DND-41 (cell line): ENCODE measurements at places on chromosomes 7 and 10.

- DNase-seq = no peak
- H3K36me3 ChIP-seq = no peaks in the 10 kb centered on the region
- no peaks in the 10 kb centered on the region for H3K4me1 ChIP-seq
- no peak within 1 kb of the TSS for H3K4me3 ChIP-seq
Measured at GRCh38 chr10:116272440-116273283, at the start of gene GFRA1. Gene GFRA1, minus strand, starts transcription at chr10:116273206. Its CDS starts 1,177 bp downstream, at chr10:116272029.

DNA sequence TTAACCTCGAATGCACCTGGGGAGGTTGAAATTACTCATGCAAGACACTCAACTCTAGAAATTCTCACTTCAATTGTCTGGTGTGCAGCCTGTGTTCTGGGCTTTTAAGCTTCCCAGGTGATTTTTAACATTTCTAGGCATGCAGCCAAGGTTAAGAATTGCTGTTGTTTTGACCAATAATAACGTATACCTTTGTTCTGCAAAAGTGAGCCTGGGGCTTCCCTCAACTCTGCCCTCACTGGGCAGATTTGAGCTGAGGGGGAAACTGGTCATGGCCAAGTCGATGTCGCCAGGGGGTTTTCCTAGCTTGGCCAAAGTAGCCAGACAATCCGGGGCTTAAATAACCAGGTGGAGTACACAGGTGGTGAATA is 568 bp downstream of the PRSS2 start:
- H3K27me3 ChIP-seq = no peaks in the 10 kb centered on the region
- H3K4me1 ChIP-seq = no peaks in the 10 kb centered on the region
- DNase-seq = no peak
- H3K27ac ChIP-seq = no peak overlapping the region

- no peak for DNase-seq
- no peak overlapping the region for H3K4me3 ChIP-seq
- H3K36me3 ChIP-seq = peaks cover 8% of the 10 kb centered on the region; the same call in 1 of the 2 replicates
- peaks cover 4% of the 10 kb centered on the region for H3K27me3 ChIP-seq
- H3K27ac ChIP-seq = no peak overlapping the region
Measured at GRCh38 chr10:104123397-104123796, 1.4 kb downstream of the SFR1 start.

- no peak overlapping the region for H3K4me3 ChIP-seq
- H3K4me1 ChIP-seq = peaks cover 8% of the 10 kb centered on the region
- DNase-seq = peak; percentile 83
- no peaks in the 10 kb centered on the region for H3K27me3 ChIP-seq
- 0 out of 2 replicates have a peak overlapping the region, but pooled peaks have one; percentile 54 for H3K27ac ChIP-seq
Measured at GRCh38 chr10:73940634-73941221, 29.8 kb downstream of the PLAU start.

DNA sequence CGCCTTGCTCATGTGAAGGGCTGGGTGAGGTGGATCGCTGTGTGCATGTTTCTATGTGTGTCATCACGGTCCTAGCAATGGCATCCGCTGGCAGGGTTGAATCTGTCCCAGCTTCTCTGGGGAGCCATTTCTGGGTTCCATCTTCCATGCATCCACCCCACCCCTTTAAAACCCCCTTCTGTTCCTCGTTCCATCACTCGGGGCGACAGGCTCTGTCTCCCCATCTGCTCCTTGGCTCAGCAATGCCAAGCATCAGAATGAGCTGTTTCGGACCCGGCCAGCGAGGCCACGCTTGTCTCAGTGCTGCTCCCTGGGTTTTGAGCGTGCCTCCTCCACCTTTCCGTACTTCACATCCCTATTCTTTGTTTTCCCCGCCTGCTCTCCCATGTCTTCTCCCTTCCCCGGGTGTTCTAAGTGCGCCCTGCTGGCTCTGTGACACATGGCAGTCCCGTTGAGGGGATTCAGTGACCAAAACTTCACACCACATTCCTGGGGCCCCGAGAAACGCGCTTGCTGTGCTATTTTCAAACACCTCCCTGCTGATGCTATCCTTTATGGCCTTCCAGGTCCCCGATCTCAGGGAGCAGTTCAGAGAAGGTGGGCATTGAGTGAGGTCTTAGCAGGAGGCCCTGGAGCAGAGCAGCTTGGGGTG is 554.1 kb upstream of the FOXK1 start:
- no peaks in the 10 kb centered on the region for H3K4me1 ChIP-seq
- no peak overlapping the region for H3K27ac ChIP-seq
- peaks cover 2% of the 10 kb centered on the region for H3K27me3 ChIP-seq

- H3K4me3 ChIP-seq = no peak overlapping the region
- peaks cover 3% of the 10 kb centered on the region for H3K27me3 ChIP-seq
- DNase-seq = no peak
Measured at GRCh38 chr7:156898938-156899337, 6.0 kb upstream of the LMBR1 start.

DNA sequence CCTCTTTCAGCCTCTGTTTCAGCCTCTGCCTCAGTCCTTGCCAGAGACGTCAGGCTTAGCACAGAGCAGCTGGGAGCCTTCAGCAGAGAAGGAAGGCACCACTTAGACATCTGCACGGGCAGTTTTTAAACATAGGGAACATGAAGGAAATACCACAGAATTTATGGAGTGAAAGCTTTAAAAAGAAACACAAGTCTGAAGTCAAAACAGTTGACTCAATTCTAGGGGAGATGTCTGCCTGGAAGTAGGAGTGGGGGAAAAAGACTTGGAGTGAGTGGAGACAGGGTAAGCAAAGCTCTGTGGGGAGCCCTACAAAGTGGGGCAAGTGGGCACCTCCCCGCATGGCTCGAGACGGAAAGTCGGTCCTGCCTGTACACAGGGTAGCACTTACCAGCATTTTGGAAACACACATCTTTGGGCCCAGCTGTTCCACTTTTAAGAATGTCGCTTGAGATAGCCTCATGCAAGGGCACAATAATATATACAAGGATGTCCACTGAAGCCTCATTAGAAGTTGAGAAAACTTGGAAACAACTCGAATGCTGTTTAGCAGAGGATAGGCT is 5.0 kb upstream of the TBXAS1 start:
- H3K4me1 ChIP-seq = peaks cover 2% of the 10 kb centered on the region
- DNase-seq = no peak
- no peaks in the 10 kb centered on the region for H3K36me3 ChIP-seq

- no peak overlapping the region for H3K27ac ChIP-seq
- H3K4me1 ChIP-seq = no peaks in the 10 kb centered on the region
- no peak for DNase-seq
- H3K27me3 ChIP-seq = no peaks in the 10 kb centered on the region
- no peak overlapping the region for H3K4me3 ChIP-seq
- H3K36me3 ChIP-seq = no peaks in the 10 kb centered on the region
Measured at GRCh38 chr7:50544992-50545391, 20.2 kb downstream of the DDC start.

DNA sequence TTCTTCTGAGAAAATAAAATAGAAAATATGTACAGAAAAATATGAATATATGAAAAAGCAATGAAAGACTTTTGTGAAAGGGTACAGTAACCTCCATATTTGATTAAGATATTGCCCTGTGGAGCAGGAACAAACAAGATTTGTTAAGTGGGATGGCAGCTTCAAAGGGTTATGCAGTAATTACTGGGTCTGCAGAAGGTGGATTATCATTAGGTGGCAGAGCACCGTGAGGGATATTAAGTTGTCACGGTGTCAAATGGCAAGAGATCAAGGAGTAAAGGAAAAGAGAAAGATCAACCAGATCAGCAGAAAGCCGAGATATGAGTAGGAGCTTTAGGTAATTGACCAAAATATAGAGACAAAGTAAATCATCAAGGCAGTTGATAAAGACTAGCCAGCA is 44.1 kb downstream of the DGKB start:
- H3K27me3 ChIP-seq = no peaks in the 10 kb centered on the region
- H3K4me3 ChIP-seq = no peak overlapping the region
- H3K36me3 ChIP-seq = no peaks in the 10 kb centered on the region
- DNase-seq = no peak
- no peak overlapping the region for H3K27ac ChIP-seq

DNA sequence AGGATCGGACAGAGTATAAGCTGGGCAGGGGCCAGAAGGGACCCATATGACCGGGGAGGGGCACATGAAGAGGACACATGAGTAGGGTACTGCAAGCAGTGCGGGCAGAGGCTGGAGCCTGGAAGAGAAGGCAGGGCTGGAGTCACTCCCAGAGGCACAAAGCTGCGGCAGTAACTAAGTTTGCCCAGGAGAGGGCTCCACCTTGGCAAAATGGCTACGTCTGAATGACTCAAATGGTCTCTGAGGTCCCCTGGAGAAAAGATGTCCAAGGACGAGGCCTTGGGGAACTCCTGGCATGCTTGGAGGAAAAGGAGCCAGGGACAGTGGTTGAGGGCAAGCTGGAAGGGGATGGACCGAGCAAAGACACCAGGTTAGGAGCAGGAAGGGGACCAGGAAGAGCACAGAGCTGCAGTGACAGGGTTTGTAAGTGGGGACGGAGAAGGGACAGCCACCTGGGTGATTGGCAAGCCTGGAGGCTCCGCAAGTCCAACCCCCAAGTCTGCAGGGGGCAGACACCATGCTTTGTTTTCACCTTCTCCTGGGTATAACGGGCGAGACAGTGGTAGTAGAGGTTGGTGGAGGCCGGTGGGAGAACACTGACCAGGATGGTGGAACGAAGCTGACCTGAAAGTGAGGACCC is 43.1 kb upstream of the LBX1 start:
- H3K4me3 ChIP-seq = no peak overlapping the region
- H3K27ac ChIP-seq = no peak overlapping the region
- peak; percentile 67 for DNase-seq
- no peaks in the 10 kb centered on the region for H3K4me1 ChIP-seq

- H3K36me3 ChIP-seq = no peaks in the 10 kb centered on the region
- no peak overlapping the region for H3K4me3 ChIP-seq
- DNase-seq = no peak
Measured at GRCh38 chr7:155867734-155868400, 55.6 kb upstream of the SHH start.

DNA sequence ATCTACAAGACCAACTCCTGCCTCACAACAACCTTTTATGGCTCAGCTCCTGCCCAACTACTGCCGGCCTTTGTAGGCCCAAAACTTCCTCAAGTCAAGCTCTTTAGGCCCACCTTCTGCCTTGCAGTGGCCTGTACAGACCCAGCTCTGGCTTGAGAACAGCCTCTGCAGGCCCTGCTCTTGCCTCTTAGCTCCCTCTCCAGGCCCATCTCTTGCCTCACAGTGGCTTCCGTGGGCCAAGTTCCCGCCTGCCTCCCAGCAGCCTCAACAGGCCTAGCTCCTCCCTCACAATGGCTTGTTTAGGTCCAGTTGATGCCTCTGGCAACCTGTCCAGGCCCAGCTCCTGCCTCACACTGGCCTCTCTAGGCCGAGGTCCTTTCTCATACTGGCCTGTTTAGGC is 32.4 kb upstream of the VKORC1L1 start:
- no peak for DNase-seq
- H3K4me3 ChIP-seq = no peak overlapping the region
- H3K27ac ChIP-seq = no peak overlapping the region
- no peaks in the 10 kb centered on the region for H3K27me3 ChIP-seq
- no peaks in the 10 kb centered on the region for H3K36me3 ChIP-seq

DNA sequence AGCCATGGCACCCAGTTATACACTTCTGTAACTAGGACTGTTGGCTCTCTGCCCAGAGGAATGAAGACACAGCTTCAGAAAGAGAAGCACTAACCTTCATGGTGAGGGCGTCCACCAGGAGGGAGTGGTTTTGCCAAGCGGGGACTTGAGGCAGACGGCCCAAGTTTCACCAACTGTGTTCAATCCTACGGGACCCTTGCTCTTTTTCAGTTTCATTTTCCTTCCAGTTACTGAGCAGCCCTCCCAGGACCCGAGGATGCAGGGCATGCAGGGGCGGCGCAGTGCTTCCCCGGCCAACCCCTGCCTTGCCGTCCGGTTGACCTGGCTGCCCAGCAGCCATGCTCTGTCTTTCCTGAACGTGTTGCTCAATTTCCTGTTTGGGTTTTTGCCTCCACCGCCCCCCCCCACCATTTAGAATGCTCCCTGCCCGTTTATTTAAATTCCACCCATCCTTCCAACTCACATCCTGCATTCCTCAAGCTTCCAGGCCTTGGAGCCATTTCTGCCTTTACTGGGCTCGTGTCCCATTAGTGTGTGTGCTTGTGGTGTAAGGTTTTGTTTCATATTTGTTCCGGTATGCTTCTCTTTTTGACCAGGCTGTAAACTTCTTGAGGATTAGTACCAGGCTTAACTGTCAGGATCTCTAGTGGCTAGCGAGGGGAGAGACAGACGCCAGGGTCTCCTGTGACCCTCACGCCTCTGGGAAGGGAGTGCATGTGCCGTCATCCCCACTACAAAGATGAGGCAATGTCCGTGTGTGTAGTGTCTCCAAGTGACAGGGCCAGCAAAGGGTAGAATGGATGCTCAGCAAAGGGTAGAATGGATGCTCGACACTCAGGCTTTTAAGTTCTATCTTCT is 31.6 kb downstream of the IL15RA start:
- no peak overlapping the region for H3K4me3 ChIP-seq
- no peak overlapping the region for H3K27ac ChIP-seq

DNA sequence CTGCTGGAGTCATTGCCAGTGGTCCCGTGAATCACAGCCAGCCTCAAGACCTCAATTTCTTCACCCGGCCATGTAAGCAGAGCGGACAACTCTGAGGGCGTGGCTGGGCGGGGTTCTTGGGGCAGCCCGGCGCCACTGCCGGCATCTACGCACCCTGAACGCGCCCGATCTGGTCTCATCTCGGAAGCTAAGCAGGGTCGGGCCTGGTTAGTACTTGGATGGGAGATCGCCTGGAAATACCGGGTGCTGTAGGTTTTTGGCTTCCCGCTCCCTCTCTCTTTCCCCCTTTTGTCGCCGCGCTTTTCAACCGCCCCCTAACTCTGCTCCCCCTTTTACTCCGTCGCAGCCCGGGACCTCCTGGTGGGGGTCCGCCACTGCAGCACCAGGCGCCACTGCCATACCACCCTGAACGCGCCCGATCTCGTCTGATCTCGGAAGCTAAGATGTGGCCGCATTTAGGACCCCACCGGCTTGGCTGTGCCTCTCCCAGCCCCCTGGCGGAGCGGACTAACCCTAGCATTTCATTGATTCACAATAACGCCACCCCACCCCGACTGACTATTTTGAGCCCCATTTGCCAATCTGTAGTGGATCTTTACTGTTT is 25.3 kb downstream of the GARIN1A start:
- H3K36me3 ChIP-seq = no peaks in the 10 kb centered on the region
- no peak for DNase-seq
- H3K4me1 ChIP-seq = no peaks in the 10 kb centered on the region
- peaks cover 9% of the 10 kb centered on the region for H3K27me3 ChIP-seq

DNA sequence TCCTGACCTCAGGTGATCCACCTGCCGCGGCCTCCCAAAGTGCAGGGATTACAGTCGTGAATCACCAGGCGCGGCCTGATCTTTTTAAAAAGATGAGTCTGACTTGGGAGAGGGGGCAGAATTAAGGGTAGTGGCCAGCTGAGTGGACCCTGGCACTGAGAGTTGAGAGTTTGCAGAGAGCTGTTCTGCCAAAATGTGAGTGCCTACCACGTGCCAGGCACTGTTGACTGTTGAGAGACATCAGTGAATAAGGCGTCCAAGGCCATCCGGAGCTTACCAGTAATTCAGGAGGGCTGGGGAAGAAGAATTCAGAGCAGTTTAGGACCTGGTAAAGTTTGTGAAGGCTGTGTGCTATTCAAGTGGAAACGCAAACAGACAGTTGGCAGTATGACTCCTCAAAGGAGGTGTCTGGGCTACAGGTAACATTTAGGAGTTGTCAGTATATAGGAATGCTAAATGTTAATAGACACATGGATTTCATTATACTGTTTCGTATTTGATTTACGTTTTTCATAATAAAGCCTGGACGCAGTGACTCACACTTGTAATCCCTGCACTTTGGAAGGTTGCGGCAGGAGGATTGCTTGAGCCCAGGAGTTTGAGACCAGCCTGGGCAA is 1.5 kb downstream of the NIPSNAP2 start:
- H3K4me1 ChIP-seq = peaks cover 33% of the 10 kb centered on the region
- peak overlapping the region; percentile 100 for H3K4me3 ChIP-seq
- peaks cover 26% of the 10 kb centered on the region for H3K36me3 ChIP-seq

GRCh38 chr7:16644157-16644556 is 1.4 kb downstream of the ANKMY2 start:
- no peak for DNase-seq
- H3K36me3 ChIP-seq = no peaks in the 10 kb centered on the region
- no peaks in the 10 kb centered on the region for H3K27me3 ChIP-seq
- peak overlapping the region; percentile 84 for H3K4me3 ChIP-seq
- peak overlapping the region; percentile 80 for H3K27ac ChIP-seq
- H3K4me1 ChIP-seq = peaks cover 45% of the 10 kb centered on the region
